ENCODE measurements at places on chromosomes 2 and 18.

- no peak for DNase-seq
Measured at GRCh38 chr18:73366713-73367112, 498.9 kb upstream of the NETO1 start.

DNA sequence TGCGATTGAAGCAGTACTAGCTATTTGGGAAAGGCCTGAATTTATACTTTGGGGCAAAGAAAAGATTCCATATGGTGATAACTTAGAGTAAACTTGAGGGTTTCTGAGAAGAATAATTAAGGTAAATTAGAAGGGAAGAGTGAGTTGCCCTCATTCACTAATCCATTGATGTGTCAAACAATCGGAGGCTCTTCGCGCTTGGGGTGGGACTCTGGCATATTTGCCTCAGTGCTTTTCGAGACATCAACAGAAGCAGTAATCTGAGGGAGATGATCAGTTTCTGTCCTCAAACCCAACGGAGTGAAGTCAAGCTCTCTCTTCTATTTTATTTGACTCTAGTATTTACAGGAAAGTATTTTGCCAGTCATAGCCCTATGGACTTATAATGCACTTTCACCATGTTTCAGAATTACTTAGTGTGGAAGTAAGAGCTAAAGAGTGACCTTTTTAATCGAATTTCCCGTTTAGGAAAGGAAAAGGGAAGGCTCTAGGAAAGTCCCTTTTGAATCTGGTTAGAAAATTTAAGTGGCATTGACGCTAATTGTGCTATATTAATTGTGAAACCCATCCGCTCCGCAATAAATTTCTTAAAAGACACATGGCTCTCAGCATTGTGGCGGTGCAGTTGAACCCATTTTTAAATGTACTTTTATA lies 1.3 kb downstream of the RAB10 start:
- no peak for DNase-seq

DNA sequence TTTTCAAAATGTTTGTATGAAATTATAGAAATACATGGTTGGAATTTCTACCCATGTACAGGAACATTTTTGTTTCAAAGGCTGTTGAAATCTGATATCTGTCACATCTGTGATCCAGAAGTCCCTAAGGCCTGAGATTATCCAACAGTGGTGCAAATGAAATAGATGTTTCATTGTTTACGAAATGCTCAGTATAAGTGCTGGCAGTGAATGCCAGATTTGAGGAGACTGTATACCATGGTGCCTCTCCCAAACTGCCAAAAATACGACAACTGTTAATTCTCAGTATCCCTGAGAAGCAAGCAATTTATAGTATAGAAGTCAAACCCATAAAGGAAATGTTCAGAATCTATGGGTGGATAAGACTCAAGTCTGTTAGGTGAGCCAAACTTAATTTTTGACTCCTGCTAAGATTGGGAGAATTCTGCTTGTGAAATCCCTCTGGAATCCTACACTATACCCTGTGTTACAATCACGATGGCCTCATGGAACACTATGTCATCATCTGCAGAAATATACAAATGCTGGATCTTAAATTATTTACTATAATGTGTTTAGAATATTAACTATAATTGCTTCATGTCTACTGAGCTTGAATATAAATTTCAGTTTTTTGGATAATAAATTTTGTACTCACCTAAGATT lies 71.2 kb upstream of the DOCK10 start:
- DNase-seq = no peak

- no peak for DNase-seq
Measured at GRCh38 chr18:79905389-79905911, 46.0 kb downstream of the SLC66A2 start.

GRCh38 chr2:148135705-148136104 lies 114.8 kb downstream of the MBD5 start:
- no peak for DNase-seq

DNA sequence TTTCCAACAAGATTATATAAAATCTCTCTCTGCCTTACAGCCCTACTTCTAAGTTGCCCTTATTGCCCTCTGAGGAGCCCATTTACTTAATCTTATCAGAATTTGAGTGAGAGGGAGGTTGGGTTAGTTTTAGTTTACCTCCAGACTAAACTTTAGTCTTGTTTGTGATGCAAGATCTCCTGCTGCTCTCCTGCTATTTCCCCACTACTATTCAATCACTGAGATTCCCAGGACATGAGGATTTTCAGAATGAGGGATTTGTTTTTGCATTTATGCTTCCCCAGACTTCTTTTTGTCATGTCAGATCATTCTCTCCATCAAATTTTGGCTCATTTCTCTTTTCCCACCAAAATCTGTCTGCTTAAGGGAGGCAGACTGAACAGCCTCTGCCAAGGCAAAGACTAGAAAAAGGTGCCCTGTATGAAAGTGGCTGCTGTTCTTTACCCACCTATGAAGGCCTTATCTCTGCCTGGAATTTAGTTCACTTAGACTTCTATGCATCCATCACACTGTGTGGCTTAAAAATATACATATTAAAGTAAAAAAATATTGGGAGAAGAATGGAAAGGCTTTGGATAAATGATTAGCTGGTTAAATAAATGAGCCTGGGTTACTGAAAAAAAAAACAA lies 401.3 kb downstream of the PID1 start:
- no peak for DNase-seq

GRCh38 chr2:221203125-221203524 lies 369.0 kb downstream of the EPHA4 start:
- DNase-seq = peak; percentile 7
